ENCODE measurements at places on chromosomes 1 and 21.

DNA sequence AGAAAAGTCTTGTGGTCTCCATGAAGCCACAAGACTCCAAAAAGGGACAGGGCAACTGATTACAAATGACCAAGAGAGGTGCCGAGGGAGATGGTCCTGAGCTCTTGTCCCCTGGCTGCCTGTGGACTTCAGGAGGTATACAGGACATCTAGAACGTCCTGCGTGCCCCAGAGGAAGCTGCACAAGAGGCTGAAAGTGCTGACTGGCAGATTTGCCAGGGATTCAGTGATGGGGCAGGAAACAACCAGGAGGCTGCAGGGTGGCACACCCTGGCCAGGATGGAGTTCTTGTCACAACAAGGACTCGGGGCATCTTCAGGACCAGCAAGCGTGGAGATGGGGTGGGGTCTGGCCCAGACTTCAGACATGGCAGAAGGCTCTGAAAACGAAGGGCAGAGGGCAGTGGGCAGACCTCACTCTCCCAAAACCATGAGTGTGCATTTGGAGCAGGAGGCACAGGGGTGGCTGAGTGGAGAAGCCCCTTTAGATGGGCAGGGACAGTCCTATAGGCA lies 13.4 kb upstream of the PKP1 start:
- DNase-seq, result no peak

GRCh38 chr1:75310067-75310466 lies 175.9 kb downstream of the LHX8 start:
- DNase-seq, result no peak

GRCh38 chr1:4002061-4002521 lies 102.0 kb upstream of the C1orf174 start:
- no peak for DNase-seq

DNA sequence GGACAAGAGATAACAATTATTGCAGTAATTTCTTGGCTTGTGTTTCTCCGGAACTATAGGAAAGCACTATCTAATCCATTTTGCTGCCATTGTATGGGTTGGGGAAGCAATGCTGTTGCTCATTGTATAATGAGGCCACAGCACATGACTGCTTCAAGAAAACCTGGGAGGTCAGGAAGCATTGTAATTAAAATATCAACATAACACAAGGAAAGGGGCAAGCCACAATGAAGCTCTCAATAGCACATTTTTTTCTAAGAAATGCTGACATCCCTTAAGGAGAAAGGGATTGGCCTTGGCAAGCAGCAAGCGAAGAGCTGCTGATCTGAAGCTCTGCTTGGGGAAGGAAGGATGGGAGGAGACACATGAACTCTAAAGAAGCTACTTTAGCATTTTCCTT lies 44.0 kb downstream of the PLPP3 start:
- DNase-seq, result no peak

DNA sequence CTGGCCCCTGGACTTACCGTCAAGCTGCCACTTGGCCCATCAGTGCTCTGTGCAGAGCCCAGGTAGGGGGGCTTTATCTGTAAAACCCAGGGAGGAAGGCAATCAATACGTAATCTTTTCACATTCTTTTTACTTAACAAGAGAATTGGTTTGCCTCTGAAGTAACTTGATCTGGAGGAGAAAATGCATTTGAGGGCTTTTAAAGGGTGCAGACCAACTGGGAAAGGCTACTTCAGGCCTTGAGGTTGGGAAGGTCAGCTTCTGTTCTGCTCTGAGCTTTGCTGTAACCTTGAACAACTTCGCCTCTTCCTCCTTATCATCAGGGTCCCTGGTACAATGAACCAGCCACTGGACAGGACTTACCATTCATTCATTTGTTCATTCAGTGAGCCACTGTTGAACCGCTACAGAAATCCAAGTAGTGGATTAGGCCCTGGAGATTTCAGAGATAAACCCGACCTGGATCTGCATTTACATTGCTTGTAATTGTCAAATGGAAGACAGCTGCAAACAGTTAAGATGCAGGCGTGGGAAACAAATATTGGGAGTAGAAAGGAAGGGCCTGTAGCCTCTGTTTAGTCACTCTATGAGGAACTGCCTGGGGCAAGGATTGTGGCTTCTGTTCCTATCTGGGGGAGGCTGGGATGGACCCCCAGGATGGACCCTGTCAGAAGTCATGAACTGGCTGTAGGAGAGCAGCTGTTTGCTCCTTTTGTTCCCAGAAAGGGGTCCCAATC lies 90.9 kb downstream of the MAN1C1 start:
- DNase-seq, result no peak

DNA sequence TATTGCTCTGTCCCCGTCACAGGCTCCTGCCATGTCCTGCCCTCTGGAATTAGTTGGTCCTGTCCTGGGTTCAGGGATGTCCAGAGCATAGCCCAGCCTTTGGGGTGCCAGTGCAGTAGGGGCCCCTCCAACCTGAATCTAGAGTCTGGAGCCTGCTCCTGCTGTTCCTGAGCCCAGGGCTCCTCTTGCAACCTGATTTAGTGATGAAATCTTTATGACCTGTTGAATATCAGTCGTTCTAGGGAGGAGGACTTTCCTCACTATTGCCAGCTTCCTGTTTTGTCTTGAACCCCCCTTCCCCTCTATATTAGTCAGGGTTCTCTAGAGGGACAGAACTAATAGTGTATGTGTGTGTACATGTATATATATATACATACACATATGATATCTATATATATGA lies 42.5 kb upstream of the STUM start:
- no peak for DNase-seq

DNA sequence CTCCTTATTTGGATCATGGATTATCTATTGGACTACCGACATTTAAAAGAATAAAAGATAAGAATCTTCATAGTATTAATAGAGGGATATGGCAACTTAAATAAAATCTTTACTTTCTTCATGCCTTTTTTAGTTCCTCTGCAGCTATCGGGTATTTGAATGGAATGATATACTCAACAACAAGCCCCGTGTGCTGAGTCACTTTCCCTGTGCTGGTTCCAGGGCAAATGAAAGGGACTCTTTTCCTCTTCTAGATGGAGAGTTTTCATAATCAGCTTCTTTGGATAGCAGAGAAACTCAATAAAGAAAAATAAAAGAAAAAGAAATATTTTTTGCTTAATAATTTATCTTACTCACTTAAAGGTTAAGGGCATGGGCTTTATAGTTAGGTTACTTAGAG lies 213.7 kb downstream of the LRRC40 start:
- no peak for DNase-seq

DNA sequence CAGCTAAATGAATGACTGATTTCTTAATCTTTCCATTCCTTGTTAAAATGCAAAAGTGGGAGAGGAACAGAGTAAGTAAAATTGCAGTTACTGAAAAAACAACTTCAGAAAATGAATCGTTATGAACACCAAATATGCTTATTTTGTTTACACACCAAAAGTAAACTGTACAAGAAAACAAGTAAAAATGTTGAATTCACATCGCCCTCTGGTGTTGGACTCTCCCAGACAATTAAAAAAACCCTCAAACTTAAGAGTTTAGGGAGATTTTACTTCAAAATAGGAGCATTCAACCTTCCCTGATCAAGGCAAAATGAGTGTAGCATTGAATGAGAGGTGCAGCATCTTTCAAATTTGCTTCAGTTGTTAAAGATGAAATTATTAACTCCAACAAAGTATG lies 19.4 kb upstream of the ESRRG start:
- no peak for DNase-seq

DNA sequence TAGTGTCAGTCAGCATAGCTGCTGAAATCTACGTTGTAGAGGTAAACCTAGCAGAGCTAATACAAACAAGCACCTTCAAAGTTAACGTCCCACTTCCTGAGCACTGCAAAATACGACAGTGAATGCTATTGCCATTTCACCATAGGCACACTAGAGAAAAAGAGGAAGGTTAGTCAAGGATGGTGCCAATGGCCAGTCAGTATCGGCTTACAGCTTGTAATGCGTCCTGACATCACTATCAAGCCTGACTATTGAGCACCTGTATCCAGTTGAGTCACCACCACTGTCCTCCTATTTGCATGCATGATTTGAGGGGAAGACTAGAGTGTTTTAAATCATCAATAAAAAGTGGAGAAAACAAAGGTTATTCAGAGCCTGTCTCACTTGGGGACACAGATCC lies 34.4 kb downstream of the NUCKS1 start:
- no peak for DNase-seq

- no peak for DNase-seq
Measured at GRCh38 chr1:10848109-10848684, 51.8 kb upstream of the CASZ1 start.

DNA sequence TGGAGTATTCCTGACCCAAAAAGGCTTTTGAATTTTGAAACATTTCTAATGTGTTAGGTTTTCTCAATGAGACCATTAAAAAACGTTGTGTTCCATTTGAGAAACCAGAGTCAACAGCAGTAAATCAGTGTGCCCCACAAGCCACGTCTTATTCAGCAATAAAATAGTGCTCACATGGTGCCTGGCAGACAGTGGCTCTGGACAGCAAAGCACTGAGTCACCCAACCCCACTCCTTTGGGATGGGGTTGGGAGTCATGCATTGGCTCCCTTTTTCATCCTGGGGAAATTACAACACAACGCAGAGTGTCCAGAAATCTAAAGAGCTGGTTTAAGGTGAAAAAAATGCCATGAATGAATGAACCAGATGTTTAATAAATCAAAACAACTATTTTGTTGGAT lies 46.5 kb downstream of the KCNJ15 start:
- DNase-seq, result no peak

DNA sequence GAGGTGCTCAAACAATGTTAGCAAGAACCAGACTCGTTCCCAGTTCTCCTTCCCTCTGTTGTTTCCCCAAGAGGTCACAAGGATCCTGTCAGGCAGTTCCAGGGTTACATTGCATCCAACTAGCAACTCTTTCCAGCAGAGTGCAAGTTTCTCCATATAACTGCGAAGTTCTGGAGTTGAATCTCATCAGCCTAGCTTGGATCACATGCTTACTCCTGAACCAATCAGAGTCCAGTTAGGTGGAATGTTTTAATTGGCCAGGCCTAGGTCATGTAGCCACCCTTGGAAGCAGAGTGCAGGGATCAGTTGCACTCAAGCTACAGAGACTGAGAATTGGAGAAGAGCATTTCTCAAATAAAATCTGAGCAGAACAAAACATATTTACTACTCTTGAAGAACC lies 15.9 kb upstream of the PIK3R3 start:
- no peak for DNase-seq

- no peak for DNase-seq
Measured at GRCh38 chr1:156691665-156692440, 13.5 kb downstream of the CRABP2 start.

DNA sequence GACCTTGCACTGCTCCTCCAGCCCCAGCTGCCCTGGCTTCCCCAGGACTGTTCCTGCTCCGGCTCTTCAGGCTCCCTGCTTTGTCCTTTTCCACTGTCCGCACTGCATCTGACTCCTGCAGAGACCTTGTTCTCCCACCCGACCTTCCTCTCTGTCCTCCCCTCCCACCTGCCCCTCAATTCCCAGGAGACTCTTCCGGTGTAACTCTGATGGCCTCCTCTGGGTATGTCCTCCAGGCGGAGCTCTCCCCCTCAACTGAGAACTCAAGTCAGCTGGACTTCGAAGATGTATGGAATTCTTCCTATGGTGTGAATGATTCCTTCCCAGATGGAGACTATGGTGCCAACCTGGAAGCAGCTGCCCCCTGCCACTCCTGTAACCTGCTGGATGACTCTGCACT lies 550 bp downstream of the ACKR1 start:
- DNase-seq, result no peak

- DNase-seq, result no peak
Measured at GRCh38 chr21:8993284-8993942, 1528.0 kb upstream of the TPTE start.

GRCh38 chr21:39675590-39675989 lies 62.9 kb downstream of the B3GALT5 start:
- no peak for DNase-seq

DNA sequence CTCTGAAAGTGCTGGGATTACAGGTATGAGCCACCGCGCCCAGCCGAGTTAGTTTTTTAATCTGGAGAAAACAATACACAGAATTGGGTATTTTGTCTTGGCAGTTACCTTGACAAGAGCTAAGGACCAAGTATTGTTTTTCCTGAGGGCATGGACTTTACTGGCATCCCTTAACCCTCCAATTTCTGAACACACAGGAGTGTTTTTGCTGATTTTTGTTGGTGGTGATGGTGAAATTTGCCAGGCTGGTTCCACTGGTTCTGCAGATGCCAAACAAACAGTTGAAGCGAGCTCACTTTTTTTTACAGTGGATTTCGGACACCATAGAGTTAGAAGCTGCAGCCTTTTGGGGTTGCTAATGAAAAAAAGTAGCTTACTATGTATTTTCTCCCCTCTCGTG lies 37.2 kb upstream of the SH3D21 start:
- no peak for DNase-seq

GRCh38 chr1:199247891-199248290 lies 609.1 kb downstream of the PTPRC start:
- no peak for DNase-seq

- no peak for DNase-seq
Measured at GRCh38 chr1:89594096-89594740, 38.7 kb upstream of the LRRC8C start.

- DNase-seq, result no peak
Measured at GRCh38 chr1:41025979-41026819, 4.7 kb upstream of the SLFNL1 start.

- no peak for DNase-seq
Measured at GRCh38 chr1:14296795-14297194, 301.7 kb upstream of the KAZN start.

GRCh38 chr1:106620521-106620954 lies 435.9 kb upstream of the PRMT6 start:
- no peak for DNase-seq

DNA sequence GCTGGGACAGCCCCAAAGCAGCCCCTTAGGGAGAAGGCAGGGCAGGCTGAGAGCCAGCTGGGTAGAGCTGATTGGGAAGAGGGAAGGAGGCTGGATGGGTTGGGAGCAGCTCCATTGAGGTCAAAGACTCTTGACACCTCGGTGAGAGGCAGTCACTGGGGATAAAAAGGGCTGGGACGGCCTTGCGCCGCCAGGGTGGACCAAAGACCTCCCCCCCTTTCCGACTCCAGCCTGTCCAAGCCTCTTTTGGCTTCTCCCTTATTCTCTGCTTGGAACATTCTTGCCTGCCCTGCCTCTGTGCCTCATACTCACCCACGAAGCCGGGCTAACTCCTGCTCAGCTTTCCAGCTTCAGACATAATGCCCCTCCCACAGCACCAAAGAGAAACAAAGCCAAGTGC lies 51.1 kb downstream of the LRRC38 start:
- DNase-seq, result no peak

Measured in heart left ventricle (tissue), 16 donors.